ENCODE measurements at places on chromosomes 6 and 20.

- no peak for DNase-seq
Observed at GRCh38 chr20:24589815-24590177, 120.4 kb downstream of the SYNDIG1 start.

DNA sequence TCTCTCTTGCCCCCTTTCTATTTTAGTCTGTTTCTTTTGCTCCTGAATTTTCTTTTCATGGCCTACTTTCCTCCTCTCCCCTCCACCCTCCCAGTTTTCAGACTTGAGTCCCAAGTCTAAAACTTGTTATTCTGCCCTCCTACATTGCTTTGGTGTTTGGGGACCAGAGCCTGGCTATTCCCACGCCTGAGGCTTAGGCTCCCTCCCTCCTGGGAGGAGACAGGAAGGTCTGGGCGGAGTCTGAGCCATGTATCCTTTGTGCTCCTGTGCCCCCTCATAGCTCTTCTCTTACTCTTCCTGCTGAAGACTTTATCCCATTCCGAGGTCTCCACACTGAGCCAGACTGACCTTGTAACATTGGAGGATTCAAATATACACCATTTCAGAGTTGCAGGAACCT lies 69.5 kb downstream of the DAAM2 start:
- DNase-seq: no peak

DNA sequence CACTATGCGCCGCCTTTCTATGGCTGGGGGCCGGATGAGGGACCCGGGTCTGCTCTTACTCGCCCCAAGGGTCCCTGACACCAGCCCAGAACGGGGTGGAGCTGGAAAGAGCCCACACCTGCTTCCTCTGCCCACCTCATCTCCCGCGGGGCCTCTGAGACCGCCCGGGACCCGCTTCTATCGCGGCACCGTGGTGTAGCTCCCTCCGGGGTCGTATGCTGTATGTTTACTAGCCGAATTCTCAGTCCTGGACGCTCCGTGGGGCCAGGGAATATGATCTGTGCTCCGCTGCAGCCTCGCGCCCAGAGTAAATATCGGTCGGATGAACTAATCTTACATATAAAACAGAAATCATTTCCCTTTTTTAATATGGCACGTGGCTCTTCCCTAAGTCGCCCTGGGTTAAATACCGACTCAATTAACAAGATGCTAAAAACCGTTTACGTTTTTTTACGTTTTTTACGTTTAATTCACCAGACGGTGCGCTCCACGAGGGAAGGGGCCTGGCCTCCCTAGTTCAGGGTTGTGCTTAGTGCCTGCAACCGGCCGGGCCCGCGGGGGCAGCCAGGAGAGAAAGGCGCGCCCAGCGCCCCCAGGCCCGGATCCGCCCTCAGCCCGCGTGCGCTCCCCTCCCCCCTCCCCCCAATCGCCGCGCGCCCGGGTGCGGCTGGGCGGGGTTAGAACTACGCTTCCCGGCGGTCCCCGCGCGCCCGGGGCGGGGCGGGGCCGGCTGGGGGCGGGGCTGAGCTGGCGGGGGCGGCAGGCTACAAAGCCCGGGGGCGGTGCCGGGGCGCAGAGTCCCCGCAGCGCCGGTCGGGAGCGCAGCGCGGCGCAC lies at the start of gene RBM38:
RBM38 (plus strand) TSS at position 793 of the 835 bp plus-strand sequence. CDS start 186 bp downstream, outside the sequence.
- DNase-seq: peak; percentile 64

DNA sequence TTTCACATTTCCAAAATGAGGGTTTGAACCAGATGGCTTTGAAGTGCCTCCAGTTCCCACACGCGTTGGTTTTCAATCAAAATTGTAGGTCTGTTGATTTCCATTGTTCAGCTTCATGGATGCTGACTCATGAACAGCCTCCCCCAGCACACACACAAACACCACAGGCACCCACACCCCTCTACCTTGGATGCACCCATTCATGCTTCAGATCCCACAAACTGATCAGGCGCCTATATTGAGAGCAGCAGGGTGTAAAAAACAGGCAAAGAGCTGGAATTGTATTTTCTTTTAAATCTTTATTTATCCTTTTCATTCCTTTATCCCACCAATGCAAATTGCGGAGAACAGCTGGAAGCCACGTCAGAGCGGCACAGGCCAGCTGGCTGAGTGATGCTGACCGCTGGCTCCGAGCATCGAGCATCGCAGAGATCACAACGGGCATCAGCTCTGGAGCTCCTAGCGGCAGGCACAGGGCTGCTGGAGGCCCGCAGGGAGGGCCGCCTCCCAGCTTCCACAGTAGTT lies 29.3 kb upstream of the TBC1D7 start:
- DNase-seq: no peak

GRCh38 chr6:16754876-16755275 lies 6.4 kb downstream of the ATXN1 start:
- DNase-seq: no peak

DNA sequence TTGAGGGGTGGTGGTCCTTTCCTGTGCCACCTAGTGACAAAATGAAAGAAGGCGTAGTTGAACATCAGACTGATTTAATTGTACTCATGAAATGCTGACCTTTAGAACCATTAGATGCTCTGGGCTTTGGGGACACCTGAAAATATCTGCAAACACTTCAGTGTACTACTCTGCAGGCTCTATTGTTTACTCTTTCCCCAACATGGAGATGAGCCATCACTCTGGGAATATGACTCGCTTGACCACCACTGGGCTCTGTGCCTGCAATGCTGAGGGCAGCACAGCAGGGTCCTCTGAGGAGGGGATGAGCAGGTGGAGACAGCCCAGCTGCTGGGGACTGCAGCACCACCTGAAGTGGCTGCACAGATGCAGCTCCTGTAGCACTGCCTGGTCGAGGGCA lies 74.8 kb upstream of the SLC24A3 start:
- DNase-seq: no peak

DNA sequence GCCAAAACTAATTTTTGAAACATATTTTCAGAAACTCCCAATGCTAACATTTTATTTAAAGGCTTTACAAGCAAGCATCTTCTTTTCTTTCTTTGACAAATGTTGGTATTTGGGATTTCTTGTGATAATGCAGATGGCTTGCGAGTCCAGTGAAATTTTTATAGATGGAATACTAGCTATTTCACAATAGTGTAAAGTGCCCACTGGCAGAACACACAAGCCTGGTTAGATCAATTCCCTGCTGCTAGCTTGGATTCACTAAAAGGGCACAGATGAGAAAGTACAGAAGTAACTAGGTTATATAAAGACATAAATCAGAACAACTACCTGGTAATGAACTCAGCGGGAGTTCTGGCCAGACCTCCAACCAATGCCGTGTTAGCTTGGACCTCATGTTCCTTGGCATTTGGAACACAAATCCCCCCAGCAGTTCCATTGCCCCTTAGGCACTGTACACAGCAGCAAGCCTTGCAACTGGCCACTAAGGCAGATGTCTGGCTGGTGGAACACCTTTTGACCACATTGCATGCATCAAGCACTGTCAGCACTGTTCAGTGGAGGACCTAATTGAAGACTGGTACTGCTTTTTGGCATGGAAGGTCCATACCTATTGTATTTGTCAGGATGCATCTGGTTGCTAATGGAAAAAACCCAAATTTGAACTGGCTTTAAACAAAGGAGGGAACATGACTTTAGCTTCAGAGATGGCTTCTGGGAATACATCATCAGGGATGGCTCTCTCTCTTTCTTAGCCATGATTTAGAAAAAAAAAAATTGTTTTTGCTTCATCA lies 15.6 kb upstream of the ZFP64 start:
- DNase-seq: no peak

DNA sequence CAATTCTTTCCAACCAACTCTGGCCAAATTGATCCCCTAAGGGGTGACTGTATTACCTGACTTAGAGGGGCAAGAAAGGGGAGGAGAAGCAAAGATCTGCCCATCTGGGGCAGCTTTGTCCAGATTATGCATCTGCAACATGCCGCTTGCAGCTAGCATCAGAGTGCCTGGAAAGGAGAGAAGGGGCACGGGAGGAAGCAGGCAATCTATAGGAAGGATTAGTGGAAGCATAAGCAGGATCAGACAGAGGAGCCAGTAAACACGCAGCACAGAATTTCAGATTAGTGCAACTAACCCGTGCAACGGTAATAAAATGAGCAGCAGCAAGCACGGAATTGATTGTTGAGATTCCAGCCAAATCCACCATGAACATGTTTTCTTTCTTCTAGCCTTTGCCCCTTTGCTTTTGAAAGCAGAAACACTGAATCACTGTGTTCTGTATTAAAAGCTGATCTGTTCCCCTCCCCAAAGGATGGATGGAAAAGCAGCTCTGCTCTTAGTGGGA lies 643.6 kb upstream of the CHD6 start:
- DNase-seq: no peak

DNA sequence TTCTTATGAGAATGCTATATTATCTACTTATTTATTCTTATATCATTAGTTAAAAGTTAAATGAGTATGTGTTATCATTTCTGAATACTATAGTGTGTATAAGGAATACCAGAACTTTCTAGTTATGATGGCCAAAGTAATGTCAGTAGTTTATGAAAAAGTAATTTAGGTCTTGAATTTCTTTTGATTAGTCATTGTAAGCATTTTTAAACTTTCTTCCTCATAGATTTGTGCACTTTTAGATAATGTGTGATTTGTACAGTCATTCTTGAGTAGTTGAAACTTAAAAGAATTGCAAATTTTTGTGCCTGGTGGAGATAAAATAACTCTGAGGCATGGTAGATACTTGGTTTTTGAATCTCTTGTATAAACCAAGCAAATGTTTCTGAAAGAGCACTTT lies 311.3 kb downstream of the CDKAL1 start:
- no peak for DNase-seq

DNA sequence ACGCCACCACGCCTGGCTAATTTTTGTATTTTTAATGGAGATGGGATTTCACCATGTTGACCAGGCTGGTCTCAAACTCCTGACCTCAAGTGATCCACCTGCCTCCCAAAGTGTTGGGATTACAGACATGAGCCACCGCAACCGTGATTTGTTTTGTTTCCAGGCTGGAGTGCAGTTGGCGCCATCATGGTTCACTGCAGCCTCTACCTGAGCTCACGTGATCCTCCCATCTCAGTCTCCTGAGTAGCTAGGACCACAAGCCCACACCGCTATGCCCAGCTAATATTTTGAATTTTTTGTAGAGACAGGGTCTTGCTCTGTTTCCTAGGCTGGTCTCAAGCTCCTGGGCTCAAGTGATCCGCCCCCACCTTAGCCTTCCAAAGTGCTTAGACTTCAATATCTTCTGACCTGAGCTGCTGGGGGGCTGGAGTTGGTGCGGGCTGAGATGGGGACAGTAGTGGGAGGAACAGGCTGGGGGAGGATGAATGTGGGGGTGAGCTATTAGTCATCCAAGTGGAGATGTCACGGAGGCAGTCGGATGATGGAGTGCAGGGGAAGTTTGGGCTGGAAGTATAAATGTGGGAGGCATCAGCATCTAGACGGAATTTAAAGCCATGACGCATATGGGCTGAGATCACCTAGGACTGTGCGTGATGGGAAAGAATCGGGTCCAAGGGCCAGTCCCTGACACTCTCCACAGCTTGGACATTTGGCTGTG lies 23.1 kb upstream of the ZMYND8 start:
- DNase-seq: no peak

GRCh38 chr6:159110013-159110412 lies 59.2 kb upstream of the FNDC1 start:
- no peak for DNase-seq

Data from CD8-positive, alpha-beta T cell (primary cell).